ENCODE measurements at places on chromosomes 6 and 20. TPM values are rescaled to one million over a fixed set of nuclear protein-coding genes. Genes with fewer than 3 reads are reported as not detected.

GRCh38 chr6:131740161-131740560 is 29.3 kb upstream of the CTAGE9 start:
- peak; percentile 62 for DNase-seq

GRCh38 chr20:17794400-17794799 is 94.6 kb downstream of the BANF2 start:
- DNase-seq, result no peak

DNA sequence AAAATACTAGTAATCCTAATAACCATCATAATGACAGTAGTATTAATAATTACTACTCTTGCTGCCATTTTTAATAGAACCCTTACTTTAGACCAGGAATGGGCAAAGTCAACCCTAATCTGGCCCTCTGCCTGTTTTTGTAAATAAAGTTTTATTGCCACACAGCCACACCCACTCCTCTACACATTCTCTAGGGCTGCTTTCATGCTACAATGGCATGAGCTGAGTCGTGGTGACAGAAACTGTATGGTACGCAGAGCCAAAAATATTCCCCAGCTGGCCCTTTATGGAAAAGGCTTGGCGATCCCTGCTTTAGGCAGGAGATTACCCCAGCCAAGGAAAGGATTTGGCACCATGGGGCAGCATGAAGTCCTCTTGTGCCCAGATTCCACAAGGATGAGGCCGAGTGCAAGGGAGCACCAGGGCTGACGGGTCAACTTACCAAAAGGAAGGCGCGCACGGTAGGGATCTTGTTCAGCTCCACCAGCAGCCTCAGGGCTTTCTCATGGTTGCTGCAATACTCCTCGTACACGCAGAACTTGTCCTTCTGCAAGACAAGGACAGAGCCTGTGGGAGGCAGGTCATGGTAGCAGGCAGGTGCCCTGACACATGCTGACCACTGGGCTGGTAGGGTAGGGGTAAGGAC is 93.6 kb downstream of the PREX1 start:
- DNase-seq, result no peak

PSORS1C2 gene
- not detected for total RNA-seq

DLL1 gene
- 4.7 TPM for total RNA-seq

ZSCAN12 gene
- total RNA-seq, result 4.7 TPM

- DNase-seq, result no peak
Measured at GRCh38 chr6:111840803-111841202, 32.4 kb downstream of the FYN start.

IPCEF1 gene
- not detected for total RNA-seq

DNA sequence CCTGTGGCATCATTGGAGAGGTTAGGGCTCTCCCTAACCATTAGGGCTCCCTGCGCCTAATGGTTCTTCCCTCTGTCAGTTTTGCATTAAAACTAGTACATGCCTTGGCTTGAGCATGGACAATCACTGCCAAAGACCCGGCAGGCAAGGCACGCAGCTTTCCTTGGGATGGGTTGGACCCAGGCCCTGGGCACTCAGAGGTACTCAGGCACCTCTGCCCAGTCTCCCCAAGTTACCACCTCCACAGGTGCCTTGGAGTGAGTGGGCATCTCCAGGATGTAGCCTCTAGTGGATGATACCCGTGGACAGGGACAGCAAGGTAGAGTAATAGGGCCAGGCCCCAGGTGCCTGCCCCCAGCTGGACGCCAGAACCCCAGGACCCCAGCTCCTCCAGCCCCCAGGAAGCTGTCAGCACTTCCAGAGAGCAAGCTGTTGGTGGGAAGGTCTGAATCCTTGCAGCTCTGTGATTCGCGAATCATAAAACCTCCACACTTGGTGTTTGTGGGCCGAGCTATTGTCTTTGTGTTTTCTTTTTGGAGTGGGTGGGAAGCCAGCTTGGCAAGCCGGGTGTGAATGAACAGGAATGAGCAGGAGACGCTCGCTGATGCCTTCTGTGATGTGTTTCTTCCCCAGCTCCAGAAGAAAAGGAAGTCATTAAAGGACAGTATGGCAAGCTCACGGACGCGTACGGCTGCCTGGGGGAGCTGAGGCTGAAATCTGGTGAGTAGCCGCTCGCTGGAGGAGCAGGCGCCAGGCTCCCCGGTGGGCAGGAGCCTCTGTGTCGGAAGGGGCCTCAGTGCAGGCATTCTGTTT is 35.1 kb downstream of the SYNJ2 start:
- no peak for DNase-seq

DNA sequence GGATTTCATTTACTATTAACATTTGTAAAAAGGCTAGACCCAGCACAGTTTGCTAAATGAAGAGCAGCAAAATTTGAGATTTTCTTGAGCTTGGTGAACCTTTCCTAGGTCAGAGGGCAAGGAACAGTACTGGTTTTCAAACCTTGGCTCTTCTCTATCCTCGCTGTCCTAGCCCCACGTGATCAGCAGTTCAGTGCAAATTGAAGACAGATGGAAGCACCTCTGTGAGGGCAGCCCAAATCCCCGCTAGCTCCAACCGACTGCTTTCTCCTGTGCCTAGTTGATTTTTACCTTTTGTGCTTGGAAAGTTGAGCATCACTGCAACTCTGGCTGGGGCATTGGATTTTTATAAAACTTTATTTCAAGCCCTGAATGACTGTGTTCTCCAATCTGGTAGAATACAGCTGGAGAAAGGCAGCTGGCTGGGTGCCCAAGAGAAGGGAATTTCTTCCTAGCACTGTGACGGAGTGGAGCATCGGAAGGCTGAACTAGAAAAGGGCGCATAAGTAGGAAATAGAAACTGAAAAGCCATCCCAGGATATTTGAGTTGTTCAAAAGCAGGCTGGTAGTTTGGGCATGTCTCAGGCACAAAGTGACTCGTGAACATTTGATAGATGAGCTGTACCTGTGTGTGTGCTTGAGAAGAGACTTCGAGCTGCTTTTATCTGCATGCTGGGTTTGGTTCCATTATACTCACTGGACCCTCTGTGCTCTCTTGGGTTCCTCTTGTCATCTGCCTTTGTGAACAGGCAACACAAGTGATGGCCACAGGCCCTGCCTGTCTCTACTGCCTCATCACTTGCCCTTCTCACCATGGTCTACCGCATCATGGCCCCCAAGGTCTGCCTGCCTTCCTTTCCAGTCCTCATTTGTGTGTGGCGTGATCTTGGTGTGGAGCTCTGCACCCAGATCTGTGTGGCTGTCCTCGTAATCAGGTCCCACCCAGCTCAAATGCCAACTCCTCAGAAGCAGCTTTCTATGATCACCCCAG is 2.3 kb downstream of the RNF114 start:
- DNase-seq, result peak; percentile 9

DNA sequence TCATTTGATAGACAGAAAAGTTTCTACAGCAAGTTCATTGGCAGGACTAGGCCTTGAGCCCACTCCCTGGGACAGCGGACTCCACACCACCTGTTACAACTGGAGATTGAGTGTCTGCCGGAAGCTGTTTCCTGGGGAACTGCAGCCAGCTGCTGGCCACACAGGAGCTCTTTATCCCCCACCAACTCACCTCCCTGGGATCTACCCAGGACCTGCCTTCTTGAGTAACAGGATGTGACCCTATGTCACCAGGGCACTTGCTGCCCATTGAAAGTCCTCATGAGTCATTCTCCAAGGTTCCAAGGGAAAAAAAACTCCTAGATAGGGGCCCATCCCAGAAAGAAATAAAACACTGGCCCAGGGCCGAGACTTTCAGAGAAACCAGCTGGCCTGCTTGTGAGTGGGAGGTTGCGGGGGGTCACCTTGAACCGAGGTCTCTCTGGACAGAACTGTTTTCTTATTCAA is 37.4 kb upstream of the SLC9A8 start:
- DNase-seq, result peak; percentile 98

- DNase-seq, result peak; percentile 45
Measured at GRCh38 chr6:170524172-170524502, 29.0 kb downstream of the PSMB1 start.

GSTA2 gene
- not detected for total RNA-seq

Measured in LHCN-M2 (cell line).